CD4-positive, alpha-beta T cell treated with Interleukin-1 beta for 1 hour (primary cell): ENCODE measurements at places on chromosomes 12 and 14.
A peak's percentile ranks its signal among the peaks of the same experiment; 100 is the strongest.

- no peak for DNase-seq
These were observed 25.4 kb downstream of the AP5M1 start for GRCh38 chr14:57293866-57294837.

- DNase-seq, result no peak
These were observed 403.8 kb upstream of the PDE3A start for GRCh38 chr12:19964549-19964948.

GRCh38 chr12:51434305-51434704, 9.7 kb downstream of the SLC4A8 start:
- no peak for DNase-seq

DNA sequence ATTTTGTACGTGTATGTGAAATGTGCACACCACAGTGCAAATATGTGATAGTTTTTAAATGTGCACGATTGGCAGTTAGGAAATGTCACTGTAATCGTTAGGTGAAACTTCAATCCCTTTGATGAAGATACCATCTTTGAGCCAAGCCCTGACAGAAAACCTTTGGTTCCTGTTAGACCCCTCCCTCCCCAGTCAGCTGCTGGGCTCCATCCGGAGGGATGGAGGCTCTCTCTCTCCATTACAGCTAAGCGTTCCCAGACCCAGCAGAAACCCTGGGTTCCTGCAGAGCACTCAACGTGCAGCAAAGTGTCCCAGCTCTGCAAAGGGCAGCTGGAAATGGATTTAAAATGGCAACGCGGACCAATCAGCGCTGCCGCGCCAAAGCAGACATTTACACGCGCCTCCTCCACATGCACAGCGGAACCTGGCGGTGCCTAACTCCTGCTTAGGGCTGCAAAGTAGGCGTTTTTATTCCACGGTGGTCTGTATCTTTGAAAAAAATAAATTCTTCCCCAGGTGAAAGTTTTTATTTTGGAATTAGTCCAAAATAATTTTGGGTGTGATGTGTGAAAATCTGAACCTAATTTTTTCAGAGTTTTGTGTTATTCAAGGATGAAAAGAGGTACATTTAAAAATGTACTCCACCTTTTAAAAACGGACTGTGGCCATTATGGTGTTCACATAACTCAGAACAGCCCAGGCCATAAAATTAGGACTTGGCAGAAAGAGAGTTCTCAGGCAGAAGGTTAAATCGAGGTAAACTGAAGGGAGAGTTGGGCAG, 1.4 kb upstream of the HMGA2 start:
- no peak for DNase-seq

DNA sequence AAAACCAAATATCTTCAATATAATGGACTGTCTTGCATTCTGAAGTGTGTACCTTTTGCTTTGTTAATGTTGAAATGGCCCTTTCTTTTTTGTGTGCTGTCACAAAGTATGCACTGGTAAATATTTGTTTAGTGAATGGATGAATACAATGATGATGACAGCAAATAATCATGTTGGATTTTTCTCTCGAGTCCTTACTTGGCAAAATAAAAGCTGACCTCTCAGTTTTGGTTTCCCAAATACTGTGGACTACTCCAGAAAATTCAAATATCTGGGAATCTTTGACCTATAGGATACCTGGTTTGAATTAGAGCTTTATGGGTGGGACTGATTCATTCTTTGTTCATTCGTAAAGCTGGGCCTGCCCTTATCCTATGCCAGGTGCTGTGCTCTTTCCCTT, 5.5 kb downstream of the UBE3B start:
- DNase-seq, result no peak

DNA sequence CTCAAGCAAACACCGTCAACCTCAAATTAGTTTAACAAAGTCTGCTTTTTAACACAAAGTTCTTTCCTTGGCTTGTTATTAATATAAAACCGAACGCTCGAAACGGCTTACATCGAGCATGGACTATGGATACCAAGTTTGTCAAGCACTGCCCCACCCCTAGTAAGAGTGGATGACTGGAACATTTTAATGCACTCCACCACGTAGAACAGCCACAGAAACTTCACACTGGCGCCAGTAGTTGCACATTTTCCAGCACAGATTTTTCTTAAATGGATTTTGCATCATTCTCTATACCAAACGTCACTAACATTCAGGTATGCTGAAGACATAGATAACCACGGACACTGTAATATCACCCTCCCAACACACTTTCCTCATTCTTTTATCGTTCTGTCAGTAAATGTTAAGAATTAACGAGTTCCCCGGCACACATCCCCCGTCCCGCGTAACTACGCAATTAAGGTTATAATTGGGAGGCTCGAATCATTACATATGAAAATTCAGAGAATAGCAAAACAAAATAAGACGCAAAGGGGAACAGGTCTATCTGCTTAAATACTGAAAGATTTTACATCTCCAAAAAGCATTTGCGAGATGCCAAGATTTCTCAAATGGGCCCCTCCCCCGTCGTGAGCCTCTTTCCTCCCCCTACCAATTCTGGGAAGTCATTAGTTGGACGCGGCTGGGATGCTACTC, 990 bp downstream of the FERMT2 start:
- no peak for DNase-seq

DNA sequence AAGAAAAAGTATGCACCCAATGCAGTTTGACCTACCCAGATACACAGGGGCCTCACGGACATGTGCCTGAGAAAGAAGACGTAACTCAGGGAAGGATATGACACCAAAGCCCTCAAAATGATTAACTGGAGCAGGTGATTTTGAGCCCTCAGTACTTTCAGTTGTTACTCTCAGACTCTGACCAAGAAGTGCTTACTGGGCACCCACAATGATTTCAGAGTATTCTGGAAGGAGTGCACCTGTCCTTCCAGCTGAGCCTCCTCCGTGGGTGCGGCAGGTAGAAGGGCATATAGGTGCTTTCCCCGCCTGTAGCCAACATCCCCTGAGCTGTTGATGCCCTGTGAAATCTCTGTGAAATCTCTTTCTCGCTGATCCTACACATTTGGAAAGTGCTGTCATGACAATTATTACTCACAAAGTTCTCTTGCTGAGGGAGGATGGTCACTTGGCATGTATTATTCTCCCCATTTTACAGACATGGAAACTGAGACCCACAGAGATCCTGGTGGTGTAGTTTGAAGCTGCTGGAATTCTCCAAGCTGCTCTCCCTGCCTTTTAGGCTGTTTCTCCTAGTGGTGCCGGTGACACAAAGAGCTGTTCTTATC, 154.3 kb upstream of the CCND2 start:
- peak; percentile 27 for DNase-seq

- no peak for DNase-seq
These were observed 349.9 kb downstream of the LRIG3 start for GRCh38 chr12:58570411-58570810.

GRCh38 chr14:81511111-81511904, 22.3 kb downstream of the SEL1L start:
- DNase-seq, result no peak

- peak; percentile 37 for DNase-seq
These were observed 1.4 kb downstream of the AKT1 start for GRCh38 chr14:104794099-104794498.

- DNase-seq, result no peak
These were observed 6.6 kb downstream of the PDE6H start for GRCh38 chr12:14979468-14979867.

- no peak for DNase-seq
These were observed 81.3 kb downstream of the VEZT start for GRCh38 chr12:95298916-95299315.

DNA sequence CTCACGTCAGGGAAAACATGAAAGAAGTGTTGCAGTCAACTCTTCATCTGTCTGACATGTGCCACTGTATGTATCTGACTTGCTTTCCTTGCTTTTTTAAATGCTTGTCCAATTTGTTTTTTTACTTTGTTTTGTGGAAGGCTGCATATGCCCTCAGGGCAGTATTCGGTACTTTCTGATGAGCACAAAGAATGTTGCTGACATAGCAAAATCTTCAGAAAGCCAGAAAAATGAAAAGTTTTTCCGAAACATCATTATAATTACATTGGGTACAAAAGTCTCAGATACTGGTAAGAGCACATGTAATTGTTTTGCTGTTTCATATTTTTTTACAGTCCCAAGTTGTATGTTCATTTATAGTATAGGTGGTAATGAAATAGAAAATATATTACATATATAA, 144.3 kb downstream of the NTS start:
- no peak for DNase-seq

DNA sequence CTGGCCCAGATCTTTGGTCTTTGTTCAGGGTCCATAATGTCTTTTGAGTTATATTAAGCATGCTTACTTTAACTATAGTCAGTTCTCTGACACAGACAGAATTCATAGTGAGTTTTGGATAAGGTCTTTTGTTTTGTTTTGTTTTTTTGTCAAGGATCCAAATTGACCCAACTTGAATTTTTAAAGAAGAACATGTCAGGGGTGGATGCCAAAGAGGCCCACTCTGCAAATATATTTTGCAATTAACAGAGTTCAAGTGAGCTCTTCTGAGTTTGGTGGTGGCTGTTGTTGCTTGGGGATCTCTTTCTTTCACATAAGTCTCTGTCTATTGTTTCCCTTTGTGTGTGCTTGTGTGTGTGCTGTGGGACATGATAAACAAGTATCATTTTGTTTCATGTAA, 34.4 kb upstream of the PMCH start:
- DNase-seq, result no peak

DNA sequence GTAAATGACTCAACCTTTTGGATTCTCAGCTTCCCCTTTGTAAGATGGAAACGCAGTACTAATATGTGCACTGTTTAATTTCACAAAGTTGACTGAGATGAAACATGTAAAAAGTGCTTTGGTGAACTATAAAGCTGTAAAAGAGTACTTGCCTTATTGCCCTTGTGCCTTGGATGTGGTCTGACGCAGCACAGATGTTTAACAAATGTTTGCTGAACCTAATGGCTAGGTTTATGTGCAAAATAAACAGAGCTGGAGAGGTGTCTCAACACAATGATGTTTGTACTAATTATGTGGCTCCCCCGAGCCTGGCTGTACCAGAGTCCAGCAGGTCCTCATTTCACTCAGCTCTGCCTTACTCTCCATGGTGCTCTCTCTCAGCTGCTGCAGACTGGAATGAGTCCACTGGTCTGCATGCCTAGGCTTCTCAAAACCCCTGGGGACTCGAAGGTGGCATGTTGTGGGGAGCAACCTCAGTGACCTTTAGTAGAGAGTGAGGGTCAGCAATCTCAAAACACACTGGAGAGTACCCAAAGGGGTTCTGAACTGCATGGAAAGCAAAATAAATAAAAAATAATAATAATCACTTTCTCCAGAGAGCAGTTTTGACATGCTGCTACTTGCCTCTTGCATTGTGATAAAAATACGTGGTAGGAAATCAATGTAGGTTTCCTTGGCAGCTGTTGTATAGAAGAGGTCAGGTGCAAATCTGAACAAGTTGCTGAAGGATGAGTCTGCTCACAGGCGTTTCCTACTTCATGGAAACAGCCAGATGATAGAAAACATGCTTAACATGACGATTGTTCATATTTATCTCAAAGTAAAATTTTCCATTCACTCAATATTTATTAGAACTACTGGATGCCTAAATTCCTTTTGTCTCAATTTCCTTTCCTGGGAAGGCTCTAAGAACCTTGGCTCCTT, 8.5 kb upstream of the AMIGO2 start:
- no peak for DNase-seq

DNA sequence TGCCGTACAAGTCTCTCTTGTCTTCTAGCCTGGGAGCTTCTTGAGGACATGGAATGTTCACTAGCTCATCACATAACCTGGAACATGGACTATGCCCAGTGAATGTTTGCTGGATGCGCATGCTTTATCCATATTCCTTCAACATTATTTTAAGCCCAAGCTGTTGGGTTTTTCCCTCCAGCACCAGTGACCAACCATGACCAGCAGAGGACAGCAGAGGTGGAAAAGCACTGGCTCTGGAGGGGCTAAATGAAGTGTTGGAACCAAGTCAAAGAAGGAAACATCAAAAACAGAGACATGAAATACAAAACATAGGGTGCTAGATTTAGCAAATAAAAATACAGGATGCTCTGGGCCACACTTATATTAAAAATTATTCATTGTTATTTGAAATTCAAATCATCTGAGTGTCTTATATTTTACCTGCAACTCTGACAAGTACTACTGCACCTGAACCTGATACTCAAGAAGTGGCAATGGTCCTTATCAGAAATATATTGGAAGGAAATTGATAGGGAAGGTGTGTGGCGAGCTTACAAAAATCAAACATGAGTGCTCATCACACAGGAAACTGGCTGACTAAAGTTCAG, 23.1 kb upstream of the HELB start:
- DNase-seq, result peak; percentile 63

DNA sequence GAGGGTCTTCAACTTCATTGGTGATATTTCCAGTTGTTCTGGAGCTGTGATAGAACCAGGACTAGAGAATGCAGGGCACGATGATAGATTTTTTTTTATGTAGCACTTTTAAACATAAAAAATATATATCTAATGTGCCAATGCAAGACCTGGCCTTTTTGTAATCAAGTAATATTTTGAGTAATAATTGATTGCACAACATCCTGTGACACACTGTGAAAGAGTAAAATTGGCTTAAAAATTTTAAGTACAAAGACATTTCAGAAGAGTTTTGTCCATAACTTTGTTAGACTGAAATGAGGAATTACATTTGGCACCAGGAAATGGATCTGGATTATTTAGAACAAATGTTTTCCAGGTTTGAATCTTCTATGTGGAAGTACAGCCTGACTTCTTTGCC, 22.1 kb downstream of the PRKCH start:
- DNase-seq, result no peak

DNA sequence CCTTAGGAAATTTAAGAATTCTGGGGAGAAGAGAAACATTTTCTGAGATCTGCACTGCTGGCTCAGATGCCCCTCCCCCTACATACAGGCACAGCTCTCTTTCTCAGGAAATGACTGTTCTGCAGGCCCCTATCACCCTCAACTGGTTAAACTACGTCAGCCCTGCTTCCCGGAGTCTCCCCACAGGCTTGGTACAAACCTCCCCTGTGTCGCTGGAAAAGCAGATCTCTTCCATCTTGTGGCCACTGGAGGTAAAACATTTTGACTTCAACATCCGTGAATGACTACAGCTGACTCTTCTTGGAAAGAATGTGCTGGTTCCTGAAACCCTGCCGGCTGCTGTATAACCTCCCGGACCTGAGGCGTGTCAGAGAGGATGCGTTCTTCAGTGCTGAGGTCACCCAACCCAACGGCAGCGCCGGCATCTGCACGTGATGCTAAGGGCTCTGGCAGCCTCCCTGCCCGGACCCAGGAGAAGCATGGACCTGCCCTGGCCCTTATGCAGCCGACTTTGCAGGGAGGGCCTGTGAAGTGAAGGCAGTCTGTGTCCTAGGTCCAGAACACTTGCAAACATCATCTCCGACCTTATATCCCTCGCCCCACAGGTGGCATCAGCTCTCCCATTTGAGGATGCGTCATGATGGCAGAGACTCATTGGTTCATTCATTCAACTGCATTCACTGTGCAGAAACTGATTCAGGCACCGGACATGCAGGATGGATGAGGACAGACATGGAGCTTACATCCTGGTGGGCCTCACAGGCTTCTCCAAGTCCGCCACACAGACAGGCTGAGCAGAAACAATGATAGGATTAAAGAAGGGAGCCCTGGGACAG, 129.2 kb downstream of the GCH1 start:
- peak; percentile 74 for DNase-seq

- DNase-seq, result no peak
These were observed 140.5 kb downstream of the KCNA5 start for GRCh38 chr12:5184186-5184585.

GRCh38 chr14:23430016-23430722, 5.3 kb downstream of the MYH7 start:
- no peak for DNase-seq

GRCh38 chr14:59195912-59196311, 7.4 kb downstream of the DAAM1 start:
- no peak for DNase-seq
